Endothelial cell of umbilical vein (primary cell): ENCODE measurements at places on chromosomes 1 and 21. TPM values are rescaled to one million over a fixed set of nuclear protein-coding genes. Genes with fewer than 3 reads are reported as not detected.

The NFYC gene
- 81.7 and 91.7 TPM in 2 replicates for polyA plus RNA-seq

The EPHB2 gene
- polyA plus RNA-seq = 46.0 and 50.8 TPM in 2 replicates

The PTPRC gene
- polyA plus RNA-seq = not detected in 2 replicates

The UTS2 gene
- polyA plus RNA-seq = not detected in 2 replicates

The ZSCAN20 gene
- polyA plus RNA-seq = 1.0 and 1.2 TPM in 2 replicates
